ENCODE measurements at places on chromosomes 12 and 14.

GRCh38 chr12:93387780-93388179 lies 10.1 kb downstream of the NUDT4 start:
- peak; percentile 81 for DNase-seq

DNA sequence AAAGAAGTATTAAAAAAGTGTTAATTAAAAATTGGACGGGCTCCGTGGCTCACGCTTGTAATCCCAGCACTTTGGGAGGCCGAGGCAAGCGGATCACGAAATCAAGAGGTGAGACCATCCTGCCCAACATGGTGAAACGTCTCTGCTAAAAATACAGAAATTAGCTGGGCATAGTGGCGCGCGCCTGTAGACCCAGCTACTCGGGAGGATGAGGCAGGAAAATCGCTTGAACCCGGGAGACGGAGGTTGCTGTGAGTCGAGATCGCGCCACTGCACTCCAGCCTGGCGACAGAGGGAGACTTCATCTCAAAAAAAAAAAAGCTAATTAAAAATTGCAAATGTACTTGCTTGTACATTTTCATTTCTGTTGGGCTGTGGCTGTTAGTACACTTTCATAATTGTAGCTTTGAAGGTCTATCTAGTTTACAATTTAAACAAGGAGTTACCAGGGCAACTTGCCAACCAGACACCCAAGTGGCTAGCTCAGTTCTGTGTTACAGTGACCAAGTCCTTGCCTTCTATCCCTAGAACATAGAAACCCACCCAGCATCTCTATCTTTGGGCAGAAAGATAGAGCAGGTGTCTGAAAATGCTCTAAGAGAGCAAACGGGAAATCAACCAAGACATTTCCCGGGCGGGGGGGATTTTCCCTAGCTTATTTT lies 1.2 kb downstream of the COA8 start:
- no peak for DNase-seq

- DNase-seq: no peak
Observed at GRCh38 chr14:76582447-76582846, 178.8 kb upstream of the VASH1 start.

GRCh38 chr14:23608454-23608853 lies 27.7 kb upstream of the DHRS2 start:
- no peak for DNase-seq

- DNase-seq: no peak
Observed at GRCh38 chr12:57340104-57340503, 89.1 kb upstream of the STAC3 start.

DNA sequence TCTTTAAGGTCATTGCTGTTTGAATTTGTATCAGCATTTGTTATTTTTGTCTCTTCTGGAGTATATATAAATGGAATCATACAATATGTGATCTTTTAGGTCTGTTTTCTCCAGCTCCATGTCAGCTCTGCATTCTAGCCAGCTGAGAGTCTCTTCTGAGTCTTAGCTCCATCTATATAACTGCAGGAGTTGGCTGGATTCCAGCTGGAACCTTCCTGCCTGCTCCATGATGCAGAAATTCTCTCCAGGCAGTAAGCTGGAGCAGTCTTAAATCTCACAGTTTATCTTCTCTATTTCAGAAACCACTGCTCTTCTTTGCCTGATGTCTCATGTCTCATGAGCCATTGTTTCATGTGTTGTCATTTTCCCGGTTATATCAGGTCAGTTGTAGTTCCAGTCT lies 827.6 kb downstream of the NRXN3 start:
- no peak for DNase-seq

GRCh38 chr12:94795044-94795443 lies 144.7 kb upstream of the TMCC3 start:
- peak; percentile 2 for DNase-seq

- no peak for DNase-seq
Observed at GRCh38 chr14:91061056-91061887, 831 bp upstream of the RPS6KA5 start.

DNA sequence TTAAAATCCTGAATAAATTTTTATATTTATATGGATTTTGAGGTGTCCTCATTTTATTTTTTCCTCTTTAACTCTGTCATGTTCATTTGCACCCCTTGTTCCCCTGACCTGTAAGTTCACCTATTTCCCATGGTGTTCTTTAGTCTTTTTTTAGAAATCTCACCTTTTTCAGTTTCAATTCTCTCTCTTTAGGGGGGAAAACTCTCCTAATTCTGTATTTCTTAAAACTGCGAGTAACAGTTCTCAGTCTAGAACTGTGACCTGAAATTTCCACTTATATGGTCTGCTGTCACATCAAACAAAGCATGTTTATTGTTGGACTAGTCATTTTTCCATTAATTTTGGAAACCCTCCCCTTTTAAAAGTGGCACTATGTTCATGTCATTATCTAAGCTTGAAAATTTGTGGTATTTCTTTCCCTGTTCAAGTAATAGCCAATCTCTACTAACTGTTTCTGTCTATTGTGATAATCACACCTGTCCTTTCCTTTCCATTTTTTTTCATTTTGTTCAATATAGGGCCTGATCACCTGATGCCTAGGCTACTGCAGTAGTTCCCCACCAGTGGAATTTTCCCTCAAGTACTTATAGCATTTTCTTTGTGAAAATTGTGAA lies 14.0 kb upstream of the FBXO33 start:
- no peak for DNase-seq
